Muscle of leg (tissue), 16 donors: ENCODE measurements at places on chromosomes 7 and 10. TPM values are rescaled to one million over a fixed set of nuclear protein-coding genes. Genes with fewer than 3 reads are reported as not detected.

The MAGI2 gene
- 4.8 TPM for polyA plus RNA-seq

The CFTR gene
- 3.7 TPM for polyA plus RNA-seq

The FAM25C gene
- polyA plus RNA-seq = not detected

The CFAP43 gene
- polyA plus RNA-seq = 0.18 TPM

The ZNF679 gene
- not detected for polyA plus RNA-seq

The FBXL13 gene
- polyA plus RNA-seq = 0.47 TPM

The IL2RA gene
- 0.14 TPM for polyA plus RNA-seq

The CHAT gene
- not detected for polyA plus RNA-seq

The CTTNBP2 gene
- polyA plus RNA-seq = 4.3 TPM

GRCh38 chr7:92735707-92736106, 100.7 kb downstream of the CDK6 start:
- no peak for DNase-seq

- no peak for DNase-seq
Measured at GRCh38 chr7:1457059-1457948, 2.0 kb downstream of the MICALL2 start.

GRCh38 chr10:118341791-118342637, at the start of gene FAM204A:
Gene FAM204A, minus strand, starts transcription at chr10:118342324. Its CDS starts 5,909 bp downstream, at chr10:118336415.
- DNase-seq = peak; percentile 98

DNA sequence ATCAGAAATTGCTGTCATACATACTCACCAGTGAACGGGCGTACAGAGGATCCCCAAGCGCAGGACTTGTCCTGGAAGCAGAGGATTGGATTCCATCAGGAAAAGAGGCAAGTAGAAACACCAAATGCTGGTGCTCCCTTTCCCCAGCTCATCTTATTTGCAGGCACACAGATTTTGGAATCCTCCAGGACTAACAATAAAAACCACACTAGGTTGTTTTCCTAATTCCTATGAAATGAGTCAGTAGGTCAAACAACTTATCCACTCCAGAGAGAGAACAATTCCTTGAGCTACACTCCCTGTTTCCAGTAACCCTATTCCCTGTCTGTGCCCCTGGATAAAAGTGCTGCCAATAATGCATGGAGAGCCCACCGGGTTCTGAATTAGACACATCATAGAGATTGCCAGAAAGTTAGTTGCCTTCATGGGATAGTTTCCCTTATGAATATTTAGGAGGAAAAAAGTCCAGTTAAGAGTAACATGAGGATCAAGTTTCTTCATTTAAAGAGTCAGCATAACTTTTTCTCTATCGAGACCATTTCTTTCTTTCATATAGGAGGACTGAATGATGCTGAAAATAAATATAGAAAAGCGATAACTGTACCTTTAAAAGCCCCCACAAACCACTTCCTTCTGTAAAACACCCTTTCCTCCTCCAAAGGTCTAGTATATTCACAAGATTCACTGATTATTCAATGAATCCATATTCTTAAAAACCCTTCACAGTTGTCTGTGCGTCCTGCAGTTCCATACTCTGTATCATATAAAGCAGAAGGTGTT, 178.3 kb upstream of the KLF14 start:
- peak; percentile 53 for DNase-seq

DNA sequence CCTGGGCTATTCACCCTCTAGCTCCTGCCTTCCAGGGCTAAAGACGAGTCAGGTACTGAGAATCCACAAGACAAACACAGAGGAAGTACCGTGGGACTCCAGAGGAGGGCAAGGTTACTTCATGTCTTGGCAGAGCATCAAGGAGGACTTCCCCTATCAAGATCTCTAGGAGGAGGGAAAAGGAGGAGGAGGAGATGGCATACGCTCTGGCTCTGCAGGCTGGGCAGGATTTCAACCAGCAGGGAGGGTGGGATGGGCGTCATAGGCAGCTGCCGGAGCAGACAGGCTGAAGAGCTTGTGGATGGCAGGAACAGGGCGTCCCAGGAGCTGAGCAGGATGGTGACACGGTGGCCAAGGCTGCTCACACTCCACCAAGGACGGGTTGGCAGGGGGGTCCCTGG, 21.3 kb downstream of the MDH2 start:
- DNase-seq = peak; percentile 34

GRCh38 chr10:26554246-26554645, 116.1 kb downstream of the APBB1IP start:
- peak; percentile 9 for DNase-seq

- no peak for DNase-seq
Measured at GRCh38 chr7:8133188-8133848, 128.6 kb downstream of the ICA1 start.

GRCh38 chr10:7788639-7789286, 786 bp downstream of the ATP5F1C start:
- DNase-seq = peak; percentile 29

DNA sequence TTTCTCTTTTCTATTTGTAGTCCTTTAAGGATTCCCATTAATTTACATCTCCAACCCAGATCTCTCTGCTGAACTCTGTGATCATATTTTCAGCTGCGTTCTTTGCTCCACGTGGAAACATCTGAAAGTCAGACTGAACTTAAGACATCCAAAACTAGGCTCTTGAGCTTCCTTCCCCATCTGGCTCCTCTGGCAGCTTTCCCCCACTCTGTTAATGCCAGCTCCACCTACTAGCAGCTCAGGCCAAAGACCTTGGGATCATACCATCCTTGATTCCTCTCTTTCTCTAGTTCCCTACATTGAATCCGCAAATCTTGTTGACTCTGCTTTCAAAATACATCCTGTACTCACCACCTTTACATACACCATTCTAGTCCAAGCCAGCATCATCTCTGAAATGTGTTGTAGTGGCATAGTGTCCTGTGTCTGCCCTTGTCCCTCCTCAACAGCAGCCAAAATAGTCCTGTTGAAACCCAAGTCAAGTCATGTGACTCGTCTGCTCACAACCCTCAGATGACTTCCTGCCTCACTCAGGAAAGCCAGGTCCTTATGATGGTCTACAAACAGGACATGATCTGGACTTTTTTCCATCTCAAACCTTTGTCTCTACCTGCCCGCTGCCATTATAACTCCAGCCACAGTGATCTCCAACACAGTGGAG, 7.0 kb downstream of the REEP3 start:
- DNase-seq = no peak

DNA sequence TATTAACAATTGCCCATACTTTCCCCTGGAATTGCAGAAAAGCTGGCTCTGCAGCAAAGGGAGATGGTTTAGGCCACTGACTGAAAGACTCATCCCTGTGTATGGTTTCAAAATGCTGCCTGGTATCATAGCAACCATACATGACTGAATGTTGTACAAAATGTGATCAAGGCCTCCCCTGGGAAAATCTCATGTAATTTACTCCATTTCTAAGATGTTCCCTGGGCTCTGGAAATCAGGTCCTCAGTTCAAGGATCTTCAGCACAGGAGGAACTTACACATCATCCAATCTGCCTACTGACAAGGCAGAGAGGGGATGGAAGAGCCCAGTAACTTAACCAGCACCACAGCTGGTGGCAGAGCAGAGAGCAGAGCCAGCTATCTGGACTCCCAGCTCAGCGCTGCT, 111.8 kb downstream of the JAZF1 start:
- peak; percentile 90 for DNase-seq

DNA sequence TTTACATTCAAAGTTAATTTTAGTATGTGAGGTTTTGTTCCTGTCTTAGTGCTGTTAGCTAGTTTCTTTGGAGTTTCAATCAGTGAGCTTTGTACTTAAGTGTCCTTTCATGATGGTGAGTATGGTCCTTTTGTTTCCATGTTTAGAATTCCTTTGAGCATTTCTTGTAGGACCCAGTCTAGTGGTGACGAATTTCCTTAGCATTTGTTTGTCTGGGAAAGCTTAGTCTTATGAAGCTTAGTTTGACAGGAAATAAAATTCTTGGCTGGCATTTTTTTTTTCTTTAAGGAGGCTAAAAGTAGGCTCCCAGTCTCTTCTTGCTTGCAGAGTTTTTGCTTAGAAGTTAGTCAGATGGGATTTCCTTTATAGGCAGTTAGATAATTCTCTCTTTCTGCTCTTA, 209.2 kb upstream of the SEMA3C start:
- DNase-seq = no peak

- no peak for DNase-seq
Measured at GRCh38 chr7:82110146-82110840, 333.3 kb downstream of the CACNA2D1 start.

- no peak for DNase-seq
Measured at GRCh38 chr10:120465138-120465537, 8.1 kb downstream of the PLPP4 start.

DNA sequence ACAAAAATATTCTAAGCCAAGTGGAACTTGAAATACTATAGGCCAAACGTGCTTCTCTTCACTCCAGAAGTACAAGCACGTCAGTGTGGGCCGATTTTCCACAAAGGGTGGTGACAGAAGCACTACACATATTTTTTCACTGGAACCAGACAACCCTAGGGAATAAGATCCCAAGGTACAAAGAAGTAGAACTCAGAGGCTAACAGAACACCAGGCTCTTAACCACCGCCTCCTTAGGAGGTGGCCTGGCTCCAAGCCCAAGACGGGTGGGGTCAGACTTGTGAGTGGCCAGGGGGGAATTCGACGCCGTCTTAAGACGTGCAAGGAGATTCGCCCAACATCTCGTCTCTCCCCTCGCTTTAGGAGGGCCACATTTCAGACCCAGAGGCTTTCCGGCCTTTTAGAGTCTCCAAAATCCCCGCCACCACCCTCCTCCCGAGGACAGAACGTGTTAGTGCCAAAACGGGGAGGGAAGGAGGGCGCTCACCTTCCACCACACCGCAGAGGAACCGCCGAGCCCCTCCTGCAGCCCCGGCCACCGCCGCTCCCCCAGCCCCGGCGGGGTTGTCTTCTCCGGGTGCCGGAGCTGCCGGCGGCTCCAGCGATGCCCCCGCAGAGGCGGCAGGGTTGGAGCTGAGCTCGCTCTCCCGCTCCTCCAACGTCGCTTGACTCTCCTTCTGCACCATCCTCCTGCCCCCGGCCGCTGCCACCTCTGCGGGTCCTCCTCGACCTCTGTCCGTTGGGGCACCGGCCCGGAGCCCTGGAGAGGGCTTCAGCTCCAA, 716 bp downstream of the OGA start:
- DNase-seq = peak; percentile 97

- no peak for DNase-seq
Measured at GRCh38 chr10:47361293-47361692, 13.1 kb downstream of the RBP3 start.

- no peak for DNase-seq
Measured at GRCh38 chr10:56318816-56319215, 42.2 kb downstream of the ZWINT start.

GRCh38 chr10:25692761-25693160, 241.3 kb upstream of the MYO3A start:
- DNase-seq = peak; percentile 22

DNA sequence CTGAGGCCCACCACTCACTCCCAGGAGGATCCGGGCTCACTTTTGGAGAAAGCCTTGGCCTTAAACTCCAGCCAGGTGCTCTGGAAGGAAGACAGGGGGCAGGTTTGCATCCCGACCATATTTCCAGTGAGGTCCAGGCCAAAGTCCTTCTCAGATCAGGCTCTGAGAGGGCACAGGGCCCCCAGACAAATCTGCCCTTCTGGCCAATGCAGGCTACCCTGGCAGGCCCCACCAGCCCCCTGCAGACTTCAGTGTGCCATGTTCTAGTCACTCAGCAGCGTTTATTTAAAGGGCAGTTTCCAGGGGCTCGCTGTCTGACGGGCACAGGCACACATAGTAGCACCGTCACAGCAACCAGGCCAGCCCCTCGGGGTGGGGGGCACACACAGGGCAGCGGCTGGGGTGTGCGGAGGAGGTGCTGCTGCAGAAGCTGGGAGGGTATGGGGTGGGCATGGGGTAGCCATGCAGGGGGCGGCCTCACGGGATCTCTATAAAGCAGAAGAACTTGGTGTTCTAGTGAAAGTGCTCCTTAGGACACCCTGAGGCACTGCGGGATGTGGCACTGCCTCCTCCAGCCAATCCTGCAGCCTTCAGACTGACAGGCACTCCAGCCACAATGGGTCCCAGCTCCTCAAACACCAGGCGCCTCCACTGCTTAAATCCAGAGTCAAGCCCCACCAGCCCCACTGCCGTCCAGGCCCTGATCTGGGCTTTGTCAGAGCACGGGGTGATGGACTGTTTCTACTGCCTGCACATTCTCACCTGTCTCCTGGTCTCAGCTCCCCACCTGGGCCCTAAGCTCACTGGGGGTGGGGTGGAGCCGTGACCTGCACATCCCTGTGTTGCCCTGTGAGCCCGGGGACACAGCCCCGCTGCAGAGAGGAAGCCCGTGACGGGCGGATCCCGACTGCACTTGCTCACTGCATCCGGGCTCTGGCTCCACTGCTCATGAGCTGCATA, 9.6 kb upstream of the PYROXD2 start:
- no peak for DNase-seq

DNA sequence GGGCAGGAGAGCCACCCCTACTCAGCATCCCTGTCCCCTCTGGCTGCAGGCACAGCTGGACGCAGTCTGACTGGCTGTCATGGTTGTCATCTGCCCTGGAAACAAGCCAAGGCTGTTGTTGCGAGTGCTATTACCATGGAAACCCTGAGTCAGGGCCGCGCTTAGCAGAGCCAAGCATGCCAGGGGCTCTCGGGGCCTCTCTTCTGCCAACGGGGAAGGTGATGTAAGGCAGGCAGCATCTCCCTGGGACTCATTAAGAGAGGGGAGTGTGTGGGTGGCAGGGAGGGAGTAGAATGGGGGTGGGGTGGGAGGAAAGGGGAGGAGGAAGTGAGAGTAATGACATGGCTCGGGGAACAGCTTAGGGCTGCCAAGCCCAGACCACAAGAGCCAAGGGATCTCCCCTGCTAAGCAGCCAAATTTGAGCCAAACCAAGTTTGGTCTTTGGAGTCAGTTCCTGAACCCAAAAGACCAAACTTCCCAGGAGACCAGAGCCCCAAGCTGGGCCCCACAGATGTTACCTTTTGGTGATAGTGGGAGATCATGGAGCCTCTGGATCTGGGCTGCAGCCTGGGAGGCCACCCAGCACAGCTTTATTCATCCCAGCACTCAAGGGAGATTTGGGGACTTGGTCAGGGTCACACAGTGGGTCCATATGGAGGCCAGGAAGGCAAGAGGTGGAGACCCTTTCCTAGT, 67.6 kb downstream of the TMEM130 start:
- peak; percentile 80 for DNase-seq

DNA sequence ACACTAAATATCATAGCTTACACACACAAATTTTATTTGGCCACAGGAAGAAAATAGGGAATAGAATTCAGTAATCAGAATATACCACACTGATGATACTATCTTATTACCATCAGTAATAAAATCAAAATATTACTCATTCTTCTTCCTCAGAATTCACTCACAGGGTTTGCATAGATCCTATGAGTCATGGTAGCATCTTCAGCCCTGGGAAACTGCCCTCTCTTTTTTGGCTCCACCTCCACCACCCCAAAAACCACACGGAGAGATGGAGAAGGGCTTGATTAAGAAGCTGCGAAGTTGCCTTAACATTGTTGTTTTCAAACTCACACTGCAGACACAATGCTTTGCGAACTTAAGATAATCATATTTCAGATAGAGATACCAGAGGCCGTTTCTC, 154.1 kb upstream of the AHR start:
- DNase-seq = no peak
